Posterior cingulate gyrus (tissue), 11 donors: ENCODE measurements at places on chromosomes 13 and 19.

- DNase-seq: no peak
These were observed 31.9 kb downstream of the HTR2A start for GRCh38 chr13:46864941-46865340.

DNA sequence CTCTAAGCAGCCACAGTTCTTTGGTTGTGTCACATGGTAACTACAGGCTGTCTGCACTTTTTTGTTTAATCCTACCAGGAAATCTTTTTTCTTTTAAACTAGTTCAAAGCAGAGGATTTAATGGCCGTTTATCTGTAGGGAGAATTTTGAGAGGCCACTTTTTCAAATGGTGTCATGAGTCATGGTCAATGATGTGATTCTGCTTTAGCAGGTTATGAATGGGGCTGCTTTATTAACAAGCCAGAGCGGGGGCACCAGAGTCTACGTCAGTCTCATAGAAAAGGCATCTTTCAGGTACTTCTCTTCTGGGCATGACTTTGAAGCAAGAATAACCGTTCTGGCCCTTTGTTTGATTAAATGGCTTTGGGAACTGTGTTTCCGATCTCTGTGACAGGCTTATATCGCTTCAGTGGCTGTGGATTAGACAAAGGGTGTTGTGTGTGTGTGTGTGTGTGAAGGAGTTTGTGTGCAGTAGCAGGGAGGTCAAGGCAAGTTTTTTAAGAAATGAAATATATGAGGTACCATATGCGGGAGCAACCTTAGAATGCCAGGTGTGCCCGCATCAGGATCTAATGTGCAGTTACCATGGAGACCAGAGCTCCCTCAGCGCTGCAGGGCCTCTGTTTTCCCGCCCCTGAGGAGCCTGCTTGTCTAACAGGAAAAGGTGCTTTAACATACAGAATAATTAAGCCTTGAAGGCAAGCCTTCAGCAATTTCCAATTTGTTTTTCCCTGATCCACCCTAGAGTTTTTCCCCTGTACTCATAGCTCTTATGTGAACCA, 120.5 kb downstream of the KATNAL1 start:
- DNase-seq: no peak

DNA sequence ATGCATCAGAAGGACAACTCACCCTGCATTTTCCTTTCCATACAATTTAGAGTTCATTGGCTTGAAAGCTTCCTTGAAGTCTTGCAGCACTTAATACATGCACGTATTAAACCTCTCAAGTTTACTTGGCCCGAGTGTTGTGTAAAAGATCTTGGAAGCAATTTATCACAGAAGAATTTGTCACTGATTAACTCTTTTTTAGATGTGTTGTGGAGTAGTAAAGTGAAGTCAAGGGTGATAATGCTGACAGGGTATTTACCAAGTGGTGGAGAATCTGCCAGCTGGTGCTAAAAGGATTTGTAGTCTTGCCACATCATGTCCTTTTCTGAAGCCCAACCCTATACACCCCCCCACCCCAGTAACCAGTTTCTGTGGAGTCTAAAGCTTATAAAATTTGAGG, 421.0 kb upstream of the MIR17HG start:
- no peak for DNase-seq

DNA sequence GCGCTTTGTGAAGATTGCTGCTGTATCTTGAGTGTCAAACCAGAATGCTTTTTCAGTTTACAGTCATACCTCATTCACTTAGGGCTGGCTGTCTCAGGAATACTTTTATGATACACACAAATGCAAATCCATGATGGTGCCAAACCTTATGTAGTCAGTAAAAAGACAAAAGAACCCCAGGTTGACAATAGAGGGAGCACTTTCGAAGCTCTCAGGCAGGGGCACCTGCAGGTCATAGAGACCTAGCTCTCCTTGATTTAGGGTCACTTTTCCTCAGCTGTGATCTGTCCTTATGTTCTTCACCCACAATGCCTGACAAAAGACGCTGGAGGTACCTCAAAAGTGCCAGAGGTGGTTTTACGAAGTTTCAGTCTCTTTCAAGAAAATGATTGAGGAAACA, 172.2 kb downstream of the DNAJC15 start:
- no peak for DNase-seq

GRCh38 chr13:95261956-95262355, 39.3 kb downstream of the ABCC4 start:
- DNase-seq: no peak

- DNase-seq: no peak
These were observed 31.8 kb downstream of the PEX11G start for GRCh38 chr19:7456964-7457541.

- DNase-seq: no peak
These were observed 36.5 kb downstream of the STARD13 start for GRCh38 chr13:33249066-33249465.

DNA sequence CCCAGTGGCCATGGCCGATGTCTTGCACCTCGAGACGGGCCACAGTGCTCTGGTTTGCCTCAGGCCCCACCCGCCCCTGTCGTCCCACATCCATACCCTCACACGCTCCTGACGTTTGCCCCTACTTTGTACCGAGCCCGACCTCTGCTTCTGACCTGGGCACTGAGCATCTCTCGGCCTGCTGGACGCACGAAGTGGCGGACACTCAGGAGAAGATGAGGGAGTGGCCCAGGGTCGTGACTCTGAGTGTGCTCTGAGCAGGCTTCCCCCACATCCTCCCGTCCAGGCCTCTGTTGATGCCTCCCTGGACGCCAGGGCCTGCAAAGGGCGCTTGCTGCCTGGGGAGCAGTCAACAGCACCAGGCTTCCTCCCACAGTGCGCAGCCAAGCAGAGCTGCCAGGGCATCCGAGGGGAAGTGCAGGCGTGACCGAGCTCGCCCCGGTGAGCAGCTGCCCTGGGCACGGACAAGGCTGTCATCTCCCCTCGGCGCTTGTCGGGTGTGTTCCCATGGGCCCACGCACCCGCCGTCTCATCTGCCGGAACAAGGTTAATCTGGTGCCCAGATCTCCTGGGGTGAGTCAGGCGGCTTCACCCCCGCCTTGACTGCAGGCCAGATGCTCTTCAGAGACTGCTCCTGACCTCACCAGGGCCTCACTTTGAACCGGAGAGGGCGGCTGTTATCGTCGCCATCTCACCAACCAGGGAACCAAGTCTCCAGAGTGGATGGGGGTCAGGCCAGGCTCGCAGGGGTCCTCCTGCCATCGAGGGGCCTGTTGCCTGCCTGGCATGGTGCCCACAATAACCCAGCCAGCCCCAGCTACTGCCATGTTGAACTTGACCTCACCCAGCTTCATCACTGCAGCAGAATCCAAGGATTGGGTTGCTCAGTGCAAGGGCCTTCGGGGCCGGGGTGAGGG, 27.2 kb downstream of the COMP start:
- no peak for DNase-seq

GRCh38 chr13:42478531-42479156, 95.3 kb upstream of the TNFSF11 start:
- no peak for DNase-seq

DNA sequence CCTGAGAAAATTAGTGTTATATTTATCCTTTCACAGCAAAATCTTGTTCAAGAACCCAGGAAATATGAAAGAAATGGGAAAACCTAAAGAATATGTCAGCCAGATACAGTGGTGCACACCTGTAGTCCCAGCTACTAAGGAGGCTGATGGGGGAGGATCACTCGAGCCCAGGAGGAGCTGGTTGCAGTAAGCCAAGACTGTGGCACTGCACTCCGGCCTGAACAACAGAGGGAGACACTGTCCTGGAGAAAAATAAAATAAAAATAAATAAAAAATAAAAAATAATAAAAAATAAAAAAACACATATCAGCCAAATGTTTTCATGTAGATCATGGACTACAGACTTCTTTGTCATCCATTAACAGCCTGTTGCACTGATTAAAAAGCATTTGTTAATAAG, 244.8 kb upstream of the KLHL1 start:
- DNase-seq: no peak

GRCh38 chr13:66864627-66865026, 365.5 kb downstream of the PCDH9 start:
- DNase-seq: no peak

GRCh38 chr19:33562636-33563035, 41.0 kb upstream of the PEPD start:
- DNase-seq: no peak
